ENCODE measurements at places on chromosomes 4 and X.

DNA sequence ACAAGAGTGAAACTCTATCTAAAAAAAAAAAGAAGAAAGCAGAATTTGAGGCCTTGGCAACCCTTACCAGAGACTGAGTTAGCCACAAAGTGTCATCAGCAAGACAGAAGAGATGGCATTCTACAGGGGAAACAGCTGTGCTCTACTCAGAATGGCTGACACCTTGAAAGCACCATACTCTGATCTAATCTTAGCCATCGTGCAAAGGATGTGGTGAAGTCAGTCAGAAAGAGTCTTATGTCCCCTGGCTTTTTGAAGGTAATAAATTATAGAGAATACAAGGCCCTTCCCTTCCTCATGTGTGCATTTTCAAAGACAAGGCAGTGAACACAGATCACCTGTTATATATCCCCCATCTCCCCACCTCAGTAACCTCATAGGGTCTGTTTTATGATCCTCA lies 13.2 kb downstream of the CLNK start:
- no peak for DNase-seq

- DNase-seq: no peak
These were observed 83.0 kb downstream of the MAB21L2 start for GRCh38 chr4:150664935-150665334.

DNA sequence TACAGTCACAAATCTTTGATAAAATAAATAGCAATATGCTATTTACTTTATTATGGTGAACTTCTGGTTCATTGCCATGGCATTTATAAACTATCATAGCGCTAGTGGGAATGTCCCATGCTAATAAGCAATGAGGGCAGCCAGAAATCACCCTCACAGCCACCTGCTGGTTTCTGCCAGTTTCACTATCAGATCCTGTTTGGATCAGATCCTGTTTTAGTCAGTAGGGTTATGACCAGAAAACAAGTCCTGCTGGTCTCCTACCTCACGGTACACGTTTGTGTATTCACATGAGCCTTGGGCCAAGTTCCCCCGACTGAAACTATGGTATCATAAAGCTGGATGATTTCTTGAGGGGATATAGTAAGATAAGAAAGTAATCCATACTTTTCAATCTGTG lies 17.7 kb downstream of the FOXR2 start:
- DNase-seq: no peak

- DNase-seq: no peak
These were observed 1157.5 kb upstream of the PABPC4L start for GRCh38 chr4:135359128-135359527.

- DNase-seq: no peak
These were observed 30.1 kb downstream of the KDM6A start for GRCh38 chrX:44903107-44903506.

- no peak for DNase-seq
These were observed 542.6 kb downstream of the CFAP47 start for GRCh38 chrX:36462142-36462541.

GRCh38 chr4:169272265-169272886 lies 1.6 kb upstream of the SH3RF1 start:
- no peak for DNase-seq

DNA sequence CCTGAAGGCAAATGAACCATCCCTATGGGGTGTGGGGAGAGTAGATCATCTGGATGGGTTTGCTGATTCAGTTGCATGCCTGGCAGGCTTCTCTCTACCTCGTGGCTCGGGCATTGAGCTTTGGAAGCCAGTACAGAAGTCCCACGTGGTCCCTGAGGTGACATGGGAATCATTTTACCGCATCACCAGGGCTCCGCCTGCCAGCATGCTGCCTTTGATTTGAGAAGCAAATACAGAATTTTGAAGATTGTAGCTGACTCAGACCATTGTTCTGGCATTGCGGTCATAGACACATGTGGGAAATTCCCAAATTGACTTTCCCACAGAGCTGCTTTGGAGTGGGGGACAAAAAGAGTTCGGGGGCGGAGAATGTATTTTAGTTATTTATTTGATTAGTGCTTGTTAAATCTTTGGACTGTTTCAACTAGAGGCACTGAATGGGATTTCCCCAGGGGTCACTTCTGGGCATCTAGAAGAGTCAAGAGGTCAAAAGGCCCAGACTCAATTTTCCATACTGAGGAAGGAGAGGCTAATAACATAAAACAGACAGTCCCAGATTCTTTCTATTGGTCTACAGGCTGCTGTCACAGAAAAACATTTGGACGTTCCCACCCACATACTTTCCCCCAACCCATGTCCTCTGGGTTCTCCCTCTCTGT lies 79.3 kb downstream of the NHSL2 start:
- DNase-seq: no peak

- no peak for DNase-seq
These were observed 207.3 kb downstream of the ANKRD50 start for GRCh38 chr4:124505211-124505610.

DNA sequence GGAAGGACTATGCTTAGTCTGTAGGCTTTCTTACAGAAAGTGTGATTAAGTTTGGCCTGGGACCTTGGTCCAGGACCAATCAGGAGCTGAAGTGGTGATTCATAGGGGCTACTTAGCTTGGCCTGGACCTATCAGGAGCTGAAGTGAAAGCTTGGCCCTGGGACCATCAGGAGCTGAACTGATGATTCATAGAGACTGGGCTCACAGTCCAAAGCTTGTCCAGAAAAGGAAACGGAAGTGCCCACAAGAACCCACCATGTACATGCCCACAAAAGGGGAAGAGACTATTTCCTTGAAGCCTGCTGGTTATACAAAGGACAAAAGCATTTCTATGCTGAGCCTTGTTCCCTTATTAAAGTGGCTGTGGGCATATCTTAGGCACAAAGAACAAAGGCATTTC lies 12.6 kb downstream of the TENT5D start:
- no peak for DNase-seq

Measured in 8988T (cell line).